ENCODE measurements at places on chromosomes 6 and 20.
A peak's percentile ranks its signal among the peaks of the same experiment; 100 is the strongest.

DNA sequence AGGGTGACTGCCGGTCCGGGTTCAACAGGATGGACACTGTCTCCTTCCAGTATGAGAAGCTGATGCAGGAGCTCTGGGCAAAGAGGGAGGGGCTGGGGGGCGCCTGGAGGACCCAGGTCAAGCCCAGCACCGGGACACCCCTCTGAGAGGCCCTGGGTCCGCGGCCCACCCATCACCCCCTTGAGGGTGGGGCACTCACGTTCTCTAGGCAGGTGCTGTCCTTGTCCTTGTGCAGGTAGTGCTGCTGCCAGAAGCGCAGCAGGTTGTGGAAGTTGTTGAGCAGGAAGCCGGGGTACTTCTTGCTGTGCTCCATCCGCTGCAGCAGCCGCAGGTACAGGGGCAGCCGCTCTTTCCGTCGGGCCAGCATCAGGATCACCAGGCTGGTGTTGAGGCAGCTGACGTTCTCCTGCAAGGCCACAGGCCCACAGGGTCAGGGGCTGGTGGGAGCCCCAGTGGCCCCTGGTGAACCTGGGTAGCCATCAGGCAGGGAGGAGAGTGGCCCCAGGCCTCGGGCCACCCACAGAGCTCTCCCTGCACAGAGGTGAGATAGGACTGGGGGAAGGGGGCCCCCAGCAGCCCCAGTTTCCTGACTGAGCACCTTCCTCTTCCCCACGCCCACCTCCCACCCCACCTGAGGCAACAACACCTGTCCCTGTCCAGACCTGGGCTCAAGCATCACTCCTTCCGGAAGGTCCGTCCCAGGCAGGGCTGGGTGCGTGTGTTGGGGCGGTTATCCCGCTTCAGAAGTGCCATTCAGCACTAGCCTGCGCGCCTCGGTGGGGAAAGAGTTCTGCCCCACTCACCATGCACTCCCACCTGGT lies 47.8 kb downstream of the MYH7B start:
- no peak for DNase-seq

DNA sequence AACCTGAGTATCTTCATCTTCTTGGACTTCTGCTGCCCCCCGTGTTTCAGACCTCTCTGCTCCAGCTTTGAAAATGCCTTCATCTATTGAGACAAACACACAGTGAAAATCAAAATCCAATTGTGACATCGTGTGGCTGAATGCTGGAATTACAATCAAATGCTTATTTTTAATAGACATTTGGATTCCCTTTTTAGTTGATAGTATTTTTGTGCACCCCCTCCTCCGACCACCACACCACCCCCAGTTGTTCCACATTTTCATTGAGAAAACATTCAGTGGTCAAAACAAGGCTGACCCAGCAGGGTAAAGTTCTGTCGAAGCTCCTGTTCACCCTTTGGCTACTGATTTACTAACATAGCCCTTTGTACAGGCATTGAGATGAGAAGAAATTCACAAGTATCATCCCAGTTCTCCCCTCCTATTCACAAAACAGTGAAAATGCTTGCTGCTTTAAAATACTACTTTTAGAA lies 79.0 kb downstream of the NRSN1 start:
- DNase-seq, result no peak

DNA sequence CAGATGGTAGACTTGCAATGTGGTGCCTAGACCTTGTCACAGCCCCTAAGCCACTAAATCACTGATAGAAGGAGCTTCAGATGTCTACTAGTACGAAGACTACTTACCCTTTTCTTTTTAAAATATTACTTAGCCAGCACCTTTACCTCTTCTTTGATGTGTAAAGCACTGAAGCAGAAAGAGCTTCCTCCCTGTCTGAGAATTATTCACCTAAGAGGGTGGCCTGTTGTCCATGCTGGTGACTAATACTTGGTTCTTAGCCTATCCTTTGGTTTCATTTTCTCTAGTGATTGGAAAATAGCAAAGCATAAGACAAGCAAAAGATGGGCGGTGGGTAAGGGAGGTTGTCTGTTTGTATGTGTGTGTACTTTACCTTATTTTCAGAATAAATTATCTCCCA lies 794.6 kb downstream of the TFAP2A start:
- DNase-seq, result no peak

- DNase-seq, result no peak
These were observed 90.7 kb downstream of the TRMT6 start for GRCh38 chr20:5859608-5860007.

DNA sequence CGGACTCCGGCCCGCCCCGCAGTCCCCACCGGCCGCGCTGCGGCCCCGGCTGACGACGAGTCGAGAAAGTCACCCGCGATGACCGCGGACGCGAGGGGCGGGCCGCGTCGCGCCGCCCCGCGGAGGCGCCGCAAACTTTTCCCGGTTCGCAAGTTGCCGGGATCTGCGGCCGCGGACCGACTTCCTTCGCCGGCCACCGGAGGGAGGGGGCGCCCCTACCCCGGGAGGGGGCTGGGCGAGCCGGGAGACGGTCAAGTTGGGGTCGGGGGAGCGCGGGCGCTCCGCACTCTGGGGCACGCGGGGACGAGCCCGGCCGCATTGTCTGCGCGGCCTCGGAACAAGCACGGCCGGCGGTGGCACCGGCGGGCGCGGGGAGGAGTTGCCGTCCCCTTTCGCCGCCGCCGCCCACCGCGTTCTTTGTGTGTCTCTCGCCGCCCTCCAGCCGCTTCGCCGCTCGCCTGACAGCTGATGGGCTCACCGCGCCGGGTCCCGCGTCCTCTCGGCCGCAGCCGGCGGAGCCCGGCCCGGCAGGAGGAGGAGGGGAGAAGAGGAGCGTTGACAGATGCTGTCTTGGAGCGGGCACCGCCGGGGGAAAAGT lies 131.6 kb downstream of the OGFRL1 start:
- DNase-seq, result peak; percentile 75

DNA sequence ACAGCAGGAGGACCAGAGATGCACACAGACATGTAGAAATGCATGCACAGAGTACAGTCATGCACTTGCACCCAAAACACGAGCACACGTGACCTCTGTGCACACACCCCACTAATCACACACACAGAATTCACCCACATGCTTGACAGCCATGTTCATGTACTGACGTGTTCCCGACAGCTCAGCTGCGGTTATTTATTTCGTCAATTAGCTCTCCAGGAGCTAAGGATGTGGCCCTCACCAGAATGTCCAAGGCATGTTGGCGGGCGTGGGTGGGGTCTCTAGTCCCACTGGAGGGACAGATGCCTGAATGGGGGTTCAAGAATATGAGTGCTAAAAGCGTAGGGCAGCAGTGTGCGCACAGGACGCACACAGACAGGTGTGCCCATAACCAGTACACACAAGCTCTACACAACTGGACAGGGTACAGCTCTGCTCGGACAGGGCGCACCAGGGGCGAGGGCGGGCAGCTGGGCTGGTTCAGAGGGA lies 571 bp upstream of the PRPF6 start:
- DNase-seq, result no peak

- DNase-seq, result no peak
These were observed 47.3 kb downstream of the LRRN4 start for GRCh38 chr20:6006603-6006949.

DNA sequence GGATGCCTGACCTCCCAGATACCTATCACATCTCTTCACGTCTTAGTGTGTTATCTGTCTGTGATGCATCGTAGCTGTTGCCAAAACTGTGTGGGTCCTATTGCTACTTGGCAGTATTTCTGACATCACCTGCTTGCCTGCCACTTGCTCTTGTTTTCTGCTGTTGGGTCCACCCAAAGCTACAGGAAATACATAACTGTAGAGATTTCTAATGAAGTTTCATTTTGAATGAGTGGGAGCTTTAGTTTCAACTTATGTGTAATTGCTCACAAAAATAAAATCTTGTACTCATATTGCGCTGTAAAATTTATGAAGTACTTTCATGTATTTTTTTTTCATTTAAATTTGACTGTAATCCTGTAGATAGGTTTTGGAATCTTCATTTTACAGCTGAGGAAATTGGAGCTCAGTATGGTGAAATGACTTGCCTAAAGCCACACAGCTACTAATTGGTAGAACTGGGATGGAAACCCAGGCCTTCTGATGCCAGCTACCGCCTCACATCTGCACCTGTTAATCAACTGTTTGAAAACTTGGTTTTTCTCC lies 113.6 kb upstream of the MAN1A1 start:
- DNase-seq, result no peak

DNA sequence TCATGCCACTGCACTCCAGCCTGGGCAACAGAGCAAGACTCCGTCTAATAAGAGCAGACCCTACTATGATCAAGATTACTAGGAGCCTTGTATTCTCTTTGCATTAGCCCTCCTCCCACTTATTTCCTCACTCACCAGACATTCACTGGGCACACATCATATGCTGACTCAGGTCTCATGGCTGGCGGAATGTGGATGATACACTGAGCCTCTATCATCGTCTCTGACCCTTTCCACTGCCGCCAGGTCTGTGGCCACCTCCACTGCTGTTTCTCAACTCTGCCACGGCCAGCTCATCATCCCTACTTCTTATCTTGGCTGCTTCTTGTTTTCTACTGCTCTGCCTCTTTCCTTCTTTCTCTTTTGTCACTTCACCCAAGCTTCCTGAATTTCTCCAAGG lies 161.0 kb downstream of the BACH2 start:
- no peak for DNase-seq

- DNase-seq, result no peak
These were observed 159.3 kb downstream of the CD83 start for GRCh38 chr6:14276667-14277404.

DNA sequence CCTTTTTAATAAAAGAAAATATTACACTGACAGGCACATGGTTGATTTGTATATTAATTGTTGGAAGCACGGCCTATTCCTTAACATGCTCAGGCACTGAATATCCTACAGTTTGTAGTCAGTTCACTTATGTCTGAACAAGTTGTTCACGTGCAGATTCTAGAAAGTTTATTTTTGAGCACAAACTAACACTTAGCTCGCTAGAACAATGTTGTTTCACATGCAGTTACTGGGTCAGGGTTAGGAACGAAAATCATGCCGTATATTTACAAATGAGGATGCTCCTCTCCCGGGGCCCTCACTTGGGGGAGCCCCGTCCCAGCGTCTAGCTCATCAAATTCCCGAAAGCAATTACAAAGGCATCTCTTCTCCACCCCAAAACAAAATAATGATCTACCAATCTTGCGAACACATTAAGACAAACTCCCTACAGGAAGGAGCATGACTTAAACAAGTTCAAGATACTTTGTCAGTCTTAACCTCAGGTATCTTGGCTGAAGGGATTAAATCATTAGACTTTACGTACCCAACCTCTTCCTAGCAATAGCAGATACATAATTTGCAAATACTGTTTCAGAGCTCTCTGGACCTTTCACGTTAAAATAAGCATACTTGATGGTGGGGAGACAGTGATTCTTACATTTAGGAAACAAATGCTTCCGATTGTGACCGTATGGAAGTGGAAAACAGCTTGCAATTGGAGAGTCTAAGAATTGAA lies 1.5 kb downstream of the MAP7 start:
- DNase-seq, result no peak

DNA sequence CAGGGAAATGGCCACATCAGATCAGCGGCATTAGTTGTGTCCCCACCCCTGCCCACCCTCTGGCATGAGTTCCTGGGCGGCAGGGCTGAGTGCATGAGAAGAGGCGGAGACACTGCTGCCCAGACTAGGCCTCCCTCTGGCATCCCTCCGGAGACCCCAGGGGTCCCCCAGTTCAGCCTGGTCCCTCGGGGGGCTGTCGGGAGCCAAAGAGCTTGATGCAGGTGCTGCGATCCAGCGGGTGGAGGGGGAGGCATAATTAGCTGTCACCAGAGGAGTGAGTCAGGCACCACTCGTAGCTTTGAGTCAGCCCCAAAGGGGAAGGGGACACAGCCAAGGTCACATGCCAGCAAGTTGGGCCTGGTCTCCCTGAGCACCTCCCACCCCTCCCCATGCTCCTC lies 34.5 kb downstream of the DLGAP4 start:
- no peak for DNase-seq

DNA sequence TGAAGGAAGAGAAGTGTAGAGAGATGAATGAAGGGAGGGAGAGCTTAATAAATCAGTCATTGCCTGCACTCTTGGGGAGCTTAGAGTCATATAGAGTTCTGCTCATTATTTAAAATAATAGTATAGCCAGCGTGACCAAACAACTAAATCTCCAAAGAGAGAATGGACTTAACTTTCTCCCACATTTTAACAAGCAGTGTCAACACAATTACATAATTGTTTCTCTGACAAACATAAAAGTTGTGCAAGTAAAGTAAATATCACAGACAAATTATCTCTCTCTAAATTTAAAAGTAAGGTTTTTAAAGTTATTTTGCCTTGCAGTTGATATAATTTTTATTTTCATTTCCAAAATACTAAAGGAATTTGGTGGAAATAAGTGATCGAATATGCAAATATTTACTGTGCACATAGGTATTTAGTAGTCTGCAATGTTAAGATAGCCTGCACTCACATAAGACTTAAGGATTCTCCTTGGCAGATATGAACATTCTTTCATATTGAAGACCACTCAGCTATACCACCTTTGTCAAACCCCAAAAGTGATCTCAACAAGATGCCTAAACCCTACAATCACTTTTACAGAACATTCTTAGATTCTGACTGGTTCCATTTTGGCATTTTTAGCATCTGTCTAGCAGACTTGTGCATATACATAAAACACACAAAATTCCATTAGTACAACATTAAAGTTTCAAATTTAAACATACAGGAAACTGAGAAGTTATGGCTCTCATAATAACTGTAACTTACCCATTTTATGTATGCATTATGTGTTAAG lies 67.7 kb downstream of the KIF6 start:
- DNase-seq, result no peak

DNA sequence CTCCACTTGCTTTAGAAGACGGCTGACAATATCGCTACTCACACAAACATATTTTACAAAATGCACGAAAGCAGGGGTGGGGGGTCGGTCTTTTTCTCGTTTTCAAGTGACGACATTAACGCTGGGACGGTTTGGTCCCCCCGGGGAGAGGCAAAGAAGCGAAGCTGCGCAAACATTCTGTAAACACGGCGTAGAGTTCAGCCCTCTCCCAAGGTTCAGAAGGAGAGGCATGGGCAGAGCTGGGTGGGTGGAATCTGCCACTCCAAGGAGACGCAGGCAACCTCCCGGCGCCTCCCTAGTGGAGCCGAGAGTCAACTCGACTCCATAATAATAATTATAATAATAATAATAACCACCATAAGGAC lies 2.4 kb downstream of the NKX2-2 start:
- DNase-seq, result no peak

DNA sequence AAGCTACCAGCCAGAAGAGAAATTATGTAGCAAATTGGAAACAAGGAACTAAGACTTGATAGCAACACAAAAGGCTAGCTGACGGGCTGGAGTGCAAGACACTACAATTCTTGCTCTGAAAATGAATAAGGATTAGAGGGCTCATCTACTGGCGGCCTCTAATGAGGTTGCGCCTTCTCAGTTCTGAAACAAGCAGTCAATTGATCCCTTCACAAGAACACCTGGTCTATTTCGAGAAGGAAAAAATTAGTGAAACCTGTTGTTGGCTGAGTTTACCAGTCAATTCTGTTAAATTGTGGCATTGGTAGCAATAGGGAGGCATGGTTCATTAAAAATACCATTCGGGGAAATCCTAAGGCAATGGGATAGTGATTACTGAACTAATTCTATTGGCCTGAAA lies 74.8 kb upstream of the JARID2 start:
- no peak for DNase-seq
